Hair follicular keratinocyte (primary cell): ENCODE measurements at places on chromosomes 2 and 18. TPM values are rescaled to one million over a fixed set of nuclear protein-coding genes. Genes with fewer than 3 reads are reported as not detected.

The BCL2 gene
- 0.84 and 2.1 TPM in 2 replicates for total RNA-seq

The SLC9A4 gene
- total RNA-seq, result not detected in 2 replicates

The CCDC74A gene
- 6.0 and 6.6 TPM in 2 replicates for total RNA-seq

The ARHGEF4 gene
- 34.5 and 36.1 TPM in 2 replicates for total RNA-seq
